HT1080 (cell line): ENCODE measurements at places on chromosomes 5 and 9. TPM values are rescaled to one million over a fixed set of nuclear protein-coding genes. Genes with fewer than 3 reads are reported as not detected.
A peak's percentile ranks its signal among the peaks of the same experiment; 100 is the strongest.

The C8G gene
- total RNA-seq, result 0.47 TPM in 1 of 2 replicates, not detected in the other

DNA sequence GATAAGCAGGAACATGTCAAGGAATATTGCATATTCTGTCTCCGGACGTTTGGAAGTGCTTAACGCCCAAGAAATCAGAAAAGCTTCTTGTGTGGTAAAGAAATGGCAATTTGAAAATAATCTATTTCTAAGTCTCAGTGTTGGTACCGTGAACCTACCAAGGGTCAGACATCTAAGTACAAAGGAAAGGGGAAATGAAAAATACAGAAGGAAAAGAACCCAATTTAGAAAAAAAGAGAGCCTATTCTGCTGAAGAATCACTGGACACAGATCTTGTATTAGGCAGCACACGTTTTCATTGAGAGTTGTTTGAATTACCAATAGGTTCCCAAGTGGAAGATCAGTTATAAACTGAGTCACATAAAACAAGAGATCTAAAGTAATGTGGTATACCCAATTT is 46.9 kb upstream of the CEP78 start:
- DNase-seq, result no peak

GRCh38 chr9:77943057-77943456 is 88.6 kb downstream of the GNAQ start:
- no peak for DNase-seq

- DNase-seq, result no peak
Measured at GRCh38 chr9:13383855-13384254, 104.4 kb upstream of the MPDZ start.

DNA sequence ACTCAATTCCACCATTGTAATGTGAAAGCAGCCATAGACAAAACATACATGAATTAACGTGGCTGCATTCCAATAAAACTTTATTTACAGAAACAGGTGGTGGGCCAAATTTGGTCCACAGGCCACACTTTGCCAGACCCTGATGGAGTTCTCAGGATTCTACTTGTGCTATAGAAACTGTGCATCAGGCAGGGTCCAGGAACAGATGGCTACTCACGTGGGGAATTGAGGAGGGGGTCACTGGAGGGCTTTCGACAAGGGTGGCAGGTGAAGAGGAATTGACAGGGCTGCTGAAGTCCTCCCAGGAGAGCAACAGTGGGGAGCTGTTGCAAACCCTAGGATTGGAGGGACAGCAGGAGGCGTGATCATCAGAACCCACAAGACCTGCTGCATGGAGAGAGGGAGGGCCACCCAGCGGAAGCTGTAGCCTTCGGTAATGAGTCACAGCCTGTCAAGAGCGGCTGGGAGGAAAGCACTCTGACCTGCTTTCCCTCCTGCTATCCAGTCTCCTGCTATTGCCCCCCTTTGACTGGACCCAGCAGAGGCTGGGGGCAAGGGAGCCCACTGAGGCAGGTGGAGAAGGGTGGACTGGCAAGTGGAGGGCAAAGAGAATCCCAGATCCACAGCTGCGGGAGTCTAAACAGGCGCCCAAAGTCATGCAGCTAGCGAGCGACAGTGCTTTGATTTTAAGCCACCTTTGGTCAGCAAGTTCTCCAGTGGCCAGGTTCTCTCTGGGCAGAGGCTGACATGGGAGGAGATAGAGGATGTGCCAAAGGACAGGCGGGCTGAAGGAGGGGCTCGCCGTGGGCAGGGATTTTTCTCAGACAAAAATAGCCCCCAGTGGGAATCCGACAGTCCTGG is 138.3 kb upstream of the SMIM23 start:
- DNase-seq, result peak; percentile 83

GRCh38 chr5:132065351-132065937 is 5.0 kb downstream of the IL3 start:
- peak; percentile 80 for DNase-seq

GRCh38 chr9:115786321-115786720 is 367.3 kb upstream of the PAPPA start:
- no peak for DNase-seq

DNA sequence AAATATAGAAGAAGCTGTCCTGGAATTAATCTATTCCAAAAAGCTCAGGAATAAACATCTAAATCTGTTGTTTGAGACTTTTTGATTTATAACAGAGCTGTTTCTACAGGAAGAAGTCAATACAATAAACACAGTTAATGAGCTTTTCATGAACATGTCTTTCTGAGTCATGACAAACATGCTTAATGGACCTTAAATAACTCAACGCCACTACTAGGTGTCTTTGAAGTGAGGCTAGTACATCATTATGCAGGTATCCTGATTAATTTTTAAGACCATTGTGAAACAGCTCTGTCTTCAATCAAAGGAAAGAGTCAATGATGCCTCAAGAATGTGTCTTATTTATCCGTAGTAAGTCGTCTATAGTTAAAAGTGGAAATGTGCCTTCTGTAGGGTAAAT is 131.6 kb downstream of the GABRB2 start:
- DNase-seq, result no peak

- DNase-seq, result peak; percentile 77
Measured at GRCh38 chr5:169100735-169101075, 200.2 kb downstream of the SLIT3 start.

The FBP2 gene
- not detected in 2 replicates for total RNA-seq

GRCh38 chr9:113556877-113557593 is 93.5 kb downstream of the RGS3 start:
- peak; percentile 17 for DNase-seq

The TOR4A gene
- 66.1 and 74.7 TPM in 2 replicates for total RNA-seq

The SCGB3A2 gene
- total RNA-seq, result not detected in 2 replicates

GRCh38 chr5:127029581-127030258 is 638 bp downstream of the MARCHF3 start:
- peak; percentile 66 for DNase-seq
